ENCODE measurements at places on chromosomes 16 and 17.
A peak's percentile ranks its signal among the peaks of the same experiment; 100 is the strongest.

DNA sequence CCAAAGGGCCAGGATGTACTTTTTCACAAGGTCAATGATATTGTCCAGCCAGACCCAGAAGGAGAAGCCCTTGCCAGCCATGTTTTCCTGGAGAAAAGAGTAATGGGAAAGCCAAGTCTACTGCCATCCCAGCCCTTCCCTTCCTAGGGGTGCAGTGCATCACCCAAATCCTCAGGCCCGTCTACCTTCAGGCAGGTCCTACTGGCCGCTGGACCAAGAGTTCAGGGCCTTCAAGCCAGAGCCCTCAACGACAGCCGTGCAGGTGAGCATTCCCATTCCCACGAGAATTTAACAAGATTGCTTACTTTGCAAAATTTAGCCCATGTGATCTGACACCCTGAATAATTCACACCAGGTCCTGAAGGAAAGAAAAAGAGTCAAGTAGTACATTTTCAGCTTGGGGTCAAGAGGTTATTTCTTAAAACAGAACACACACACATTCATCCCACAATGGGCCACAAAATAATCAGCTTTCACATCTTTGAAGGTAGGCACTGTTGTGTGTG, 35.0 kb downstream of the STAT5A start:
- no peak for DNase-seq

DNA sequence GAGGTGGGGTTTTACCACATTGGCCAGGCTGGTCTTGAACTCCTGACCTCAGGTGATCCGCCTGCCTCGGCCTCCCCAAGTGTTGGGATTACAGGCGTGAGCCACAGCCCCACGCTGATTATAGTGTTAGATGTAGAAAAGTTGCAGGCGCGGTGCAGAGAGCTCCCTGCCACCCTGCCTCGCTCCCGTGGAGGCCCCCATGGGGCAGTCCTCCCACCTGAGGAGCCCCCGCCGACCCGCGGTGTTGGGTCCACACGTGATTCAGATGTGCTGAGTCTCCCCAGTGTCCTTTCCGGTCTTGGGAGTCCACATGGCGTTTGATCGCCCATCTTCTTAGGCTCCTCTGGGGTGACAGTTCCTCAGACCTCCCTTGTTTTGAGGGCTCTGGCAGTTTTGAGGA, 5.2 kb upstream of the RPL13 start:
- DNase-seq = no peak

DNA sequence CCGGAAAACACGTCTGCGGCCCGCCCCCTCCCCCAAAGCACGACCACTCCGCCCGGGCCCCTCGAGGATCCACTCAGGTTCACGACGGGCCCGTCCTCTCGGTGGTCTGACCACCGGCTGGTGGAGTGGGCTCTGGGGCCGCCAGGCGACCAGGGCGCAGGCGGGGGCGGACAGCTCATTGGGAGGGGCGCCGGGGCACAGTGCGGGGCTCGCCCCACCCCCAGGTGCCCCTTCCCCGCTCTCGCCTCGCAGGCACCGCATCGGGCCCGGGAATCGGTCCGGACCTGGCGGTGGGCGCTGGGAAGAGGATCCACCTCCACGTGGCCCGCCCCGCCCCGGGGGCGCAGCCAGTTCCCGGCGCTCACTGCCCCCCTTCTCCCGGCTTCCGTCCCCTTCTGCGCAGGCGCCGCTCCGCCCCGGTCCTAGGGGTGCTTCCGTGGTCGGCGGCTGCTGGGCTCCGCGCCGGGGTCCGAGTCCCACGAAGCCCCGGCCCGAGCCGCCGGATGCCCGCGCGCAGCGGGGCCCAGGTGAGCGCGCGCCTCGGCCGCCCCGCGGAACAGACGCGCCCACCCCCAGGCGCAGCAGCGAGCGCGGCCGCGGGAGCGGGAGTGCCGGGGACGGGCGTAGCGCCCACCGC, at the start of gene MPG:
Gene MPG, plus strand, starts transcription at position 419 of the 637 bp plus-strand sequence. Its CDS starts 85 bp downstream, at position 504.
- DNase-seq = peak; percentile 92

DNA sequence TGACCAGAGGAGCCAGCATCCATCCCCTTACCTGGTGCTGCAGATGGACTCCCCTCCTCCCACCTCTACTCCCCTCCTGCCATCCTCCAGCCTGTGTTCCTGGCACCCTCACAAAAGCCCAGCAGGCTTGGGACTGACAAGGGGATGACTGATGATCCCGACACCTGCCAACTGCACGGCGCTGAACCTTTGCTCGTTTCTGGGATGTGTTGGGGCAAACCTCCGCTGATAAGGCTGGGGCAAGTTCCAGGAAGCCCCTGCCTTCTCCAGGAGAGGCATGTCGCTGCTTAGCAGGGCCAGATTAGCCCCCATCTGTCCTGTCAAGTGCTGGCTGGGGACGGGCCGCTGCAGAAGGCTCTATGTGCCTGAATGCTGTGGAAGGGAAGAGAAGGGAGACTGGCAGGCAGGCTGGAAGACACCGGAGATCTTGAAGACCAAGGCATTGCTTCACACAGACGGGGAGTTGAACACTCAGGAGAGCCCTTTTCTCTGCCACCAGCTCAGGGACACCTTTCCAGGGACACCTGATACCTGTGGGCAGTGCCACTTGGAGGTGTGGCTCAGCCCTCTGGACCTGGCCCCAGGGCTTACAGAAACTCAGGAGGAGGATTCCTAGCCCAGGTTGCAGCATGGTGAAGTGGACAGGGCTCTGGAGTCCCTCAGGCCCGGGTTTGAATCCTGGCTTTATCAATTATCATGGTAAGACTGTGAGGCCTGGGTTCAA, 973 bp upstream of the KRT15 start:
- DNase-seq = no peak

DNA sequence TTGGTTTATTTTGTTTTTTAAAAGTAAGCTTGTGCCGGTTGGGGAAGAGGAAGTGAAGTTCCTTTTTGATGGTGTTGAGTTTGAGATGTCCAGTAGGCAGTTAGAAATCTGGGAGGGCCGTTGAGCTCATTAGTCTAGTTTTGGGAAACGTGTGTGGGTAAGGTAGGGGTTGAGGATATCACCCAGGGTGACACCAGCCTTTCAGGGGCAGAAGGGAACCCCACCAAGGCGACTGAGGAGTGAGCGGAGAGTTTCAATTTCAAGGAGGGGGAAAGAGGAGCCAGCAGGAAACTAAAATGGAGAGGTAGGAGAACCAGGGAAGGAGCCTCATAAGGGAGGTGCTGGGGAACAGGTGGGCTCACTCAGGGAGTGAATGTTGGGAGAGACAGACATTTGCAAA, 22.7 kb downstream of the HAPSTR1 start:
- DNase-seq = no peak

- peak; percentile 89 for DNase-seq
Observed at GRCh38 chr16:4624827-4625559, 367 bp downstream of the MGRN1 start.

DNA sequence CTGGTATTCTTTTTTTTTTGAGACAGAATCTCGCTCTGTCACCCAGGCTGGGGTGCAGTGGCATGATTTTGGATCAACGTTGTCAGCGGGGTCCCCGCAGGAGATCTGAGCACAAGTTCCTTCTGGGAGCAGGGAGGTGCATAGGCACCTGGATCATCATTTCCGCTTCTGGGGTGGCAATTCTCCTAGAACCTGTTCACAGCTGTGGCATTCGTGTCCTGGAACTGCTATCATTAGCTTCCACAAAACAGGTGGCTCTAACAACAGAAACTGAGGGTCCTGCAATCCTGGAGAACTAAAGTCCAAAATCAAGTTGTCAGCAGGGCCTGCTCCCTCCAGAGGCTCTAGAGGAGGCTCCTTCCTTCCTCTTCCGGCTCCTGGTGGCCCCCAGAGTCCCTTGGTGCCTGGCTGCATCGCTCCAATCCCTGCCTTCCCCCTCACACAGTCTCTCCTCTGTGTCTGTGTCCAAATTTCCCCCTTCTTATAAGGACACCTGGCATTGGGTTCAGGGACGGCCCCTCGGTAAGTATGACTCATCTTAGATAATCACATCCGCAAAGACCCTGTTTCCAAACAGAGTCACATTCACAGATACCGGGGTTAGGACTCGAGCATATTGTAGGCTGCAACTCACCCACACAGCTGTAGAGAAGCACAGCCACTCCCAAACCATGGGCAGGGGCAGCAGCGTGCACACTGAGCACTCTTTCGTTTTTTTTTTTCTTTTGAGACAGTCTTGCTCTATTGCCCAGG, 43.5 kb upstream of the KLHDC4 start:
- DNase-seq = peak; percentile 40

- no peak for DNase-seq
Observed at GRCh38 chr17:20999841-21000532, 42.8 kb downstream of the USP22 start.

- DNase-seq = no peak
Observed at GRCh38 chr16:11179574-11179973, 76.4 kb downstream of the SOCS1 start.

DNA sequence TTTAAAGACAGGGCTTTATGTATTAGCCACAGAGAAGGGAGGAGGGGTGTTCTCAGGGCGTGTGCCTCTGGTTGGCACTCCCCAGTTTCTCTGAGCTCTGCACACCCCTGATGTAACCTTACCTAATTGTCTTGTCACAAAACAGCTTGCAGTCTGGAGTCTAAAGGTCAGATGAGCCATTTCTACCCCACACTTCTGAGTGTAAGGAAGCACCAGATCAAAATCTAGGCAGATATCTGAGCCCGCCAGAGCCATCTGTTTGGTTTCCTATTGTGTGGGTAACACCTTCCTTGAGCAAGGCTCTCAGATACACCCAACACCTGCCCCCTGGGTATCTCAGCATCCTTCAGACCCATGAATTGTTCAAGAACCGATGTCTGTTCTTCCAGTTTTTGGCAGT, 15.5 kb downstream of the CDH1 start:
- DNase-seq = peak; percentile 60

DNA sequence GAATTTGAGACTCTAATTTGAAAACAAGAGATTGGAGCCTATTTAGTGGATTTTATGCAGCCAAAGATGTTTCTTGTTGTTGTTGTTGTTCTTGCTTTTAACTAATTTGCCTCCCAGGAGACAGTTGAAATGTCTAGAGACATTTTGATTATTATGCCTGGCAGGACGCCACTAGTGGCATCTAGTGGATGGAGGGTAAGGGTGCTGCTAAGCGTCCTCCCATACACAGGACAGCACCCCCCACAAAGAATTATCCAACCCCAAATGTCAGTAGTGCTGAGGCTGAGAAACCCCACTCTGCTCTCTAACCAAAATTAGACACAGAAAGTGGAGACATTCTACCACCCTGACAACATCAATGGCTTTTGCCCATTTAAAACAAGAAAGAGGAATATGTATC, 15.4 kb upstream of the HSBP1 start:
- DNase-seq = no peak

DNA sequence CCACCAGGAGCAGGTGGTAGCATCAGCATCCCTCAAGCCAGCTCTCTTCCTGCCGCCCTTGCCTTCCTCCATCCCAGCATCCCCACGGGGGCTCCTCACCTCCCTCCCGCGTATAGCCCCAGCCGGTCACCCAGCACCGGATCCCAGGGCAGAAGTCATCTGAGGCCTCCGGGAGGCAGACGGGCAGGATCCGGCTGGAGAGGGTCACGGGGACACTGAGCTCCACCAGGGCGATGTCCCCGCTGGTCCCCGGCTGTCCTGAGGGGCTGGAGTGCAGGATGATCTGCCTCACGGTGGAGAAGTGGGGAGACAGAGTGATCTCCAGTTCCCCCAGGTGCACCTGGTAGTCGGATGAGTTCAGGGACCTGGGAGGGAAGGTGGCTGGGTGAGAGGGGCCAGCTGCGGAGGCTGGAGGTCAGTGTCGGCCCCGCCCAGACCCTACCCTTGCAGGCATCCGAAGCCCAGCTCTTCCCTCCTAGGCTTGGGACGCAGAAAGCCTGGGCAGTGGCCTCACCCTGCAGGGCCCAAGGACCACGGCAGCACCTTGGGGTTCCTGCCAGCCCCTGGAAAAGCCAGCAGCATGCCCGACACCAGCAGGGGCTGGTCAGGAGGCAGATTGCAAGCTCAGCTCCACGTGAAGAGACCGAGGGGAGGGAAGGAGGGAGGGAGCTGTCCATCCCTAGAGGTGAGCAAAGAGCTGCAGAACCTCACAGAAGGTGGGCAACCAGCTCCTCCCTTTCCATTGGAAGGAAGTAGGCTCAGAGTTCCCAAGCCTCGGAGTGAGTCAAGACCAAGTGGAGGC, 2.3 kb downstream of the TPSG1 start:
- no peak for DNase-seq

DNA sequence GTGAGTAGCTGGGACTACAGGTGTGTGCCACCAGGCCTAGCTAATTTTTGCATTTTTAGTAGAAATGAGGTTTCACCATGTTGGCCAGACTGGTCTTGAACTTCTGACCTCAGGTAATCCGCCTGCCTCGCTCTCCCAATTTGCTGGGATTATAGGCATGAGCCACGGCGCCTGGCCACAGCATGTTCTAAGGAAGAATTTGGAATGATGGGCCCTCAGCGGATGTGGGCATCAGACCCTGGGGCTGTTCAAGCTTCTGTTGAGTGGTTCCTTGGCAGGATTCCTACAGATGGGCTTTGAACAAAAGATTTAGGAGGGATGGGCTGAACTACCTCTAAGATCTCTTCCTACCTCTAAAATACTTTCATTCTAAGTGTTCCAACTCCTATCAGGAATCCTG, 4.1 kb downstream of the PRPSAP2 start:
- DNase-seq = no peak

DNA sequence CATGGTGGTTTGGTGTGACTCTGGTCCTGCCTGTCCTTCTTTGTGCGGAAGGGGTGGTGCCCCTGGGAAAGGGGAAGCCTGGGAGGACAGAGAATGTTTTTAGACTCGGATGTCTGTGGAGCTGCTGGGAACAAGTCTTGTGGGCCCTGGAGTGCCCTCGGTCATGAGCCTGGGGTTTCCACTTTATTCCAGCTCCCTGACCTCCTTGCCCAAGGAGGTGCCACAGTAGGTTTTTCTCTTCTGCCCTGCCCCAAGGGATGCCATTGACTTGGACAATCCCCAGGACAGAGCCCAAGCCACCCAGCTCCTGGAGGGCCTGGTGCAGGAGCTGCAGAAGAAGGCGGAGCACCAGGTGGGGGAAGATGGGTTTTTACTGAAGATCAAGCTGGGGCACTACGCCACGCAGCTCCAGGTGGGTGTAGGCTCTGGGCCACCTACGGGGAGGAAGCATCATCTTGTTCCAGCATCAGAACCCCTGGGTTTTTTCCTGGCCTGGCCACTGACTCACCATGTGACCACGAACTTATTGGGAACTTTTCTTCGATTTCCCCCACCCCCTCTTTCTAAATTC, 1.4 kb downstream of the STAT5A start:
- peak; percentile 74 for DNase-seq

- no peak for DNase-seq
Observed at GRCh38 chr17:82333279-82334171, at the start of gene SECTM1. Gene SECTM1, minus strand, starts transcription at chr17:82333766. Its CDS starts 6,526 bp downstream, at chr17:82327240.

DNA sequence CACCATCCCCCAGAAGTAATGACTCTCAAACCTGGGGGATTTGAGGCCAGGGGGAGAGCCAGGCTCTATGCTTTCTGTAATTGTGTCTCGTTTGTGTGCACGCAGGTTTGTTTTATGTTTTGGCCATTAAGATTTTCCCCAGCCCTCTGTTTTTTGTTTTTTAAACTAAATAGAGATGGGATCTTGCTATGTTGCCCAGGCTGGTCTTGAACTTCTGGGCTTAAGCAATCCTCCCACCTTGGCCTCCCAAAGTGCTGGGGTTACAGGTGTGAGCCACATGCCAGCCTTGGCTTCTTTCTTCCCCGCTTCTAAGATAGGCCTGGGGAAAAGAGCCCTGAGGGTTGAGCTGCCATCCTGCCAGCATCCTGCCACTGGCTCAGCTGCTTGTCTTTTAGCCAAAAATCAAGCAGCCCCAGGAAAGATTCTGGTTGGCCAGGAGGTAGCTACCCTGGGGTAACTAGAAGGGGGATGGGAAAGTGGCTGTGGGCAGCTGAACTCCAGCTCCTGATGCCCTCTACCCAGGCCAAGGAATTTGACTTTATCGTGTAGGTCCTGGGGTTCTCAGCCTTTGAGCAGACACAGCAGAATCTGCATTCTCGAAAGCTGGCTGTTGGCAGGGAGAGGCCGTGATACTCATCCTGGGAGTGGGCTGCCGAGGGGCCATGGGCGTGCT, 18.4 kb downstream of the KDM8 start:
- DNase-seq = no peak
